Heart left ventricle (tissue), 16 donors: ENCODE measurements at places on chromosomes 11 and 22.

- no peak for DNase-seq
These were observed 8.9 kb downstream of the OLFML1 start for GRCh38 chr11:7494086-7494745.

DNA sequence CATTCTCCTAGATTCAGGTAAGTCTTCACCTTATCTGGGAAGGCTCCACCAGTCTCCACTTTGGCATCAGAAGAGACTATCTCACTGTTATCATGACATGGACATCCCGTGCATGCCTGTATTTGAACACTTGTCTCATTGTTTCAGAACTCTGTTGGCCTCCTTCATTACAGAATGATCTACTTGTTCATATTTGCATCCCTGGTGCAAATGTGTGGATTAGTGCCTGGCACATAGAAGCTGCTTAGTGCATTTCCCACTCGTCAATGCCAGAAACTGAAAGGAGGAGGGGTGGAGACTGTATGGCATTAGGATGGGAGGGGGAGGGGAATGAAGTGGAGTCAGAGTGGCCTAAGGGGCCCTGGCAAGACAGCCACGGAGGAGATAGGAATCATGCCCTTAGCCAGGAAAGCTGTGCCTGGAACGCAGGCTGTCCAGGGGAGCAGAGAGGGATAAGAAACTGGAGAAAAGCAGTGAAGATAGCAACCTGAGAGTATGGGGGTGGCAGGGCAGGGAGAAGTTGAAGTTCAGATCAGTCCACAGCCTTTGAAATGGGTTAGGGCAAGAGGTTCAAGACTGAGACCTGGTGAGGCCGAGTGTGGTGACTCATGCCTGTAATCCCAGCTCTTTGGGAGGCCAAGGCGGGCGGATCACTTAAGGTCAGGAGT lies 53.8 kb upstream of the CAPRIN1 start:
- DNase-seq = no peak

- DNase-seq = no peak
These were observed 102.1 kb downstream of the SLC1A2 start for GRCh38 chr11:35317253-35317652.

GRCh38 chr22:17152971-17153370 lies 6.1 kb downstream of the HDHD5 start:
- DNase-seq = no peak

DNA sequence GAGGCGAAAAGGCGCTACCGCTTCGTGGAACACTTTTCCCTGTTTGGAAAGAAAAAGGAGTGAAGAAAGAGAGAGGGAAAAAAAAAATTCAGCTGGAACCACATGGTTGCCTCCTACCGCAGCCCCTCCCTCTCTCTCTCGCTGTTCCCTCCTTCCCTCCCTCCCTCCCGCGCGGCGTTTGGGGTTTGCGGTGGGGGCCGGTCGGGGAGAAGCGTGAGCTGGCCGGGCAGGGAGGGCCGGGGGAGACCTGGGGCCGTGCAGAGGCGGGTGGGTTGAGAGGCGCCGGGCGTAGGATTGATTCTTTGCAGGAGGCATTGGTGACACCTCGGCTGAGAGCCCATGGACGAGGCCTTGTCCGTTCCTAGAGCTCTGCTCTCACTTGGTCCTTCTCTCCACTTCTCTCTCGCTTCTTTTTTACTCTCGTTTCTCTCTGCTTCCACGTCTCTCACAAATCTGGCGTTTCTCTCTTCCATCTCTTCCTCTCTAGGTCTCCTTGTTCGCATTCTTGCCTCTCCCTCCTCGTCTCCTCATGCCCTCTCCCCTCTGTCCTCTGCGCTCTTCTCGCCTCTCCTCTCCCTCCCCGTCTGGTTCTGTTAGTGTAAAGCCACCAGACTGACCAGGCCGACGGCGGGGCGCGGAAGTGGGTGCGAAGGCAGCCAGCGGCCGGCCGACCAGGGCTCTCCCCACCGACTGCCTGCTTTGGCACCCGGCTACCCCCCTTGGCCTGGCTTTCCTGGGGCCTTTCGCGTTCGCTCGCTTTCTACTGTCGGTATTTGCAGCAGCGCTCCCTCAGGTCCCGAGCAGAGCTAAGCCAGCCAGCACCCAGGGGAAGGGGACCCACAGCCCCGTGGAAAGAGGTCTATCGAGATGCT lies at the start of gene CLMP:
Gene CLMP (minus strand): TSS at position 61 of the 872 bp plus-strand sequence. CDS start 308 bp downstream, outside the sequence.
- peak; percentile 49 for DNase-seq

- DNase-seq = no peak
These were observed at the start of gene GAL3ST1 for GRCh38 chr22:30574095-30574981. TSS of gene GAL3ST1 (minus strand) at chr22:30574665. CDS start at chr22:30557392, 17,273 bp downstream.

- peak; percentile 82 for DNase-seq
These were observed at the start of gene SSH3 for GRCh38 chr11:67303132-67303834. TSS of gene SSH3 (plus strand) at chr11:67303530. CDS start at chr11:67303626, 96 bp downstream.

DNA sequence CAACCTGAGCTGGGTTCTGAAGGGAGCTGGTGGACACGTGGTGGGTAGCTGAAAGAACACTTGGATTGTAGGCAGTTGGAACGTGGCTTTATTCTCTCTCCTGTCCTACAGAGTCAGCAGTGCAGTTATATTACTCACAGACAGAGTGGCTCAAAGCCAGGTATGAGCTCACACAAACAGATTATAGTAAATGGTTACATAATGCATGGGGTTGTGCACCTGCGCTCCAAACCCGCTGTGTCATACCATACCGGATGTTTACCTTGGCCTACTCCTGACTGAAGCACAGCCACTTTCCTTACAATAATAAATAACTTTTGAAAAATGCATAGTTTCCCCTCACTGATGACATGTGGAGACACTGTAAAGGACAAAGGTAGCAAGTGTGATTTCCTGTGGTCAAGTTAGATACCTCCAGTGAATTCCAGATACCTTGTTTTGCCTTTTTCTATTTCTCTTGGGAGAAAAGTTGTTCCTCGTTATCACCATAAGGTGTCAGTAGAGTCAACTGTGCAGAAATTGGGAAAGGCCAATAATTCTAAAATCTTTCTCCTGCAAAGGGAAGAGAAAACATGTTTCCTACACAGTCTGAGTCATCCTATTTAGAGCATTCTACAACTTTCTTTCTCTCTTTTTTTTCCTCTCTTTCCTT lies 13.5 kb downstream of the MS4A6A start:
- no peak for DNase-seq

DNA sequence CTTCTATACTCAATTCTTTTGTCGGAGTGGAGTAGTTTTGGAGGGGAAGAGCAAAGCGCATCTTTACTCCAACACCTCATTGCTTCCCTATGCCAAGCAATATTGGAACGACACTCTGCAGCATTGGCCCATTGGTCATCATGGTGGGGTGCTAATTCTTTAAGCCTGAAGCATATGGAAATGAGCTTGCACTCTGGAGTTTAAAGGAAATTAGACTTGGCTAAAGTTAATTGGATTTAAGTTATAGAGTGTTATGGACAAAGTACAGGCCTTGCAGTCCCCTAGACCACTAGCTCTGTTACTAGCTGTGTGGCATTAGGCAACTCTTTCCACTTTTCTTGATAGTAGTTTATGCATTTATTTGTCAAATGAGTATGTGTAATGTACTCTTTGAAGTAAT lies 568.3 kb upstream of the TENM4 start:
- DNase-seq = no peak

DNA sequence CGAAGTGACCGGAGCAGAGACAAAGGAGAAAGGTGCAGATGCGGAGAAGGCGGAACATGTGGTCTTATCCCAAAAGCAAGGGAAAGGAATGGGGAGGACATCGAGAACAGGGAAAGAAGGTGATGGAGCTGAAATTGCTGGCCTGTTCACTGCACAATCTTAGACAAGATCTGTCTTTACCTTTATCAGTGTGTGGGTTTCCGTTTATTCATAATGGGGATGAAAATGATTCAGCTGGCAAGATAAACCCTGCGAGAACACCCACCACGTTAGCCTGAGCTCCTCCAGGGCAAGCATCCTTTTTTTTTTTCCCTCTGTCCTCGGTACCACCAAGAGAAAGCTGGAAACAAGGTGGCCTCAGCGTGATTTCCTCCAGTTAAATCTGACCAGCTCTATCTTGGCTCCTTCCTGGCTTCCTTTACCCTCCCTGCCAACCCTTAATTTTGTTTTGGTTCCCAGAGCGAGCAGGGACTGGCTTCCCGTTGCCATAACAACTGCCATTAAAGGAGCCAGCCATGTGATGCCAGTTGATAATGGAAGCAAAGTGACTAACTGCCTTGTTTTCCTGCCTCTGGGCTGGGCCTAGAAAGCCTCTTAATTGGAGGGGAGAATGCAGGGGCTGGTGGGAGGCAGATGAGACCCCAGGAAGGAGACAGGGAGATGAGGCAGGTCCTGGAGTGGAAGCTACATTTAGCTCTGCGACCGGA lies 4.2 kb downstream of the SGSM1 start:
- no peak for DNase-seq

- no peak for DNase-seq
These were observed 6.9 kb upstream of the TBC1D22A start for GRCh38 chr22:46755525-46755924.

DNA sequence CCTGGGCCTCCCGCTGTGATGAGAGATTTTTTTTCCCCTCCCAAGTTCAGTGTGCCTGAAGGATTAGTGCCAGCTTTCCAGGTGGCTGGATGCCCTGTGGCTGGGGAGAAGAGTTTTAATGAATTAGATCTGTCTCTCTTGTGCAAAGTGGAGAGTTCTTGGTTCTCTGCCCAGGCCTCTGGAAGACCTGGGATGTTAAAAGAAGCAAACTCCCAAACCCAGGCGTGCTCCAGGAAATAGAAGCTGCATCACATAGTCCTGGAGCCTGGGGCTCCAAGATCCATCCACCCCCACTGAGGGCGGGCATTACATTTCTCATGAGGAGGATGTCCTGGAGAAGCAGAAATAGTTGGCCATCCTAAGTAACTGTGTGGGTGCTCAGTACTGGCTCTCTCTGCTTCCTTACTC lies 30.6 kb downstream of the SDHAF2 start:
- DNase-seq = peak; percentile 34

DNA sequence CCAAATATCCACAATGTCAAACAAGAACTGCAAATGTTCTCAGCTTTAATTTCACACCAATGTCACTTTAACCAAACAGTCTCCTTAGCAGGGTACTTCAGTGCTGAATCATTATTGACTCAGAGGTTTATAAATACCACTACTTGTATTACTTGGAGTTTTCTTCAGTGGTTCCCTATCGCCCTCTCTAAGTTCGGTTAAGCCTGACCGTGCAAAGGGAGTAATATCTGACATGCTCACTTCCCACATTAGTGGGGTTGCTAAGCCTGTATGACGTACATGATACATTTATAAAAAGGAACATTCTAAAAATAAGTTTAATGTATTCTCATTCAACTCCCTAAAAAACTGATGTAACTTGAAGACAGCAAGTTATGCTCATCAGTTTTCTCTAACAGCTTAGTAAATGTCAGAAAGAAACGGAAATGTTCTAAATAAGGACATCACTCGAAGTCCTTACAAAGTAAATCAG lies 93.1 kb upstream of the ZC3H12C start:
- no peak for DNase-seq

DNA sequence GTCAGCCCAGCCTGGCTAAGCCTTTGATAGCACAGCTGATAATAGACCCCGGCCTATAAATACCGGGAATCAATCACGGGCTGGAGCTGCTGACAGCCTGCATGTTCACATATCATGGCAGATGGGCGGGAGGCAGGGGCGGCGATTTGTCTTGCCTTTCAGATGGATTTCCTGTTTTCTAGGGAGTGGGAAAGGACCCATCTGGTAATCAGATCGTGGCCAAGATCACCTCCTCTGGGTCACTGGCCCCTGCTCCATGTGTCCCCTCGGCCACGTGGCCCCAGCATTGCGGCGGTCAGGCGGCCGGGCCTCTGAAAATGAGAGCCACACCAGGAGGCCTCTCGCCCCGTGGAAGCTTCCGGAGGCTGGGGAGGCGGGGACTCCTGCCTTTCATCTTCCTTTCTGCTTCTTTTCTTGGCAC lies 36.6 kb downstream of the SMIM38 start:
- DNase-seq = no peak

GRCh38 chr11:20238712-20239111 lies 78.4 kb upstream of the DBX1 start:
- no peak for DNase-seq
